Right atrium auricular region (tissue), 2 donors: ENCODE measurements at places on chromosomes 11 and 22.
A peak's percentile ranks its signal among the peaks of the same experiment; 100 is the strongest.

DNA sequence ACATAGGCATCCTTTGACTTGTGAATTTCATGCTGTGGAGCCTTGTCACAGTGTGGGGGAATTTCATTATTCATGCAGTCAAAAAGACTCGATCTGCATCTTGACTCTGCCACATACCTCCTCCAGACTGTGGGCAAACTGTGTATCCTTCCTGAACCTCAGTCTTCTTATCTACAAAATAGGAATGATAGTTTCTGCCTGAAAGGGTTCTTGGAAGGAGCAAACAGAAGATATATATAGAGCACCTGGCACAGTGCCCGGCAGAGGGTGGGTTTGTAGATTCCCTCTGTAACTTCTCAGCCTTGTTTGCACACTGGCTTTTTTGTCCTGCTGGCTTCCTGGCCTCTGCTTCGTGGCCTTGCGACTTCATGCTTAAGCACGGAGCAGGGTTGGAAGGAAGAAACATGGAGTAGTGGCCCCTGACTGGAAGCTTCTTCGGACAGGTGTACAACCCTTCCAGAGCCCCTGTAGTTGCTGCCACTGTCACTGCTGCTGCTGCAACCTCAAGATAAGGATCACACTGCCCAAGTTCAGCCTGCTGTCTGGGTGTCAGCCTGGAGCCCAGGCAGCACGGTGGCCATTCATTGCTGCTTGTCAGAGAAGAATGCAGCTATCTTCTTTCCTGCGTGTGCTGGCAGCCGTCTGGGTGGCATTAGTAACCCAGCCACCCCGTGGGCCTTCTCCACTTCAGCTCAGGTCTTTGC lies 106.4 kb downstream of the MICAL2 start:
- no peak for DNase-seq

DNA sequence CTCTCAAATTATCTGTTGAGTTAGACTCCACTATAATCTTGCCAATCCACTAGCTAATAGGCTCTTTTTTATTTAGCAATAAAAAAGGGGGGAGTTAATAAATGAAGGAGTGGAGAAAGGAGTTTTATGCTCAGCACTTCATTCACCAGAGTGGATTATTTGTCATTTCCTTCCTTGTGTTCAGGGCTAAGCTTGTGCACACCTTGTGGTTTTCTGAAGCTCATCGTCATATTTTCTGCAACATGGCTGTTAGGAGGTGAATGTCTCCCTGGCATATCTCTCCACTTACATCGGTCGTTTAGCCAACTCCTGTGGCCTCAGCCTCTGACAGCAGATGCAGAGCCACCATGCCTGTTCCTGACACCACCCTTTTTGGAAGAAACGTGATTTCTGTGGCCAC lies 83.9 kb upstream of the MTNR1B start:
- no peak for DNase-seq

GRCh38 chr22:36065462-36065774 lies 36.8 kb upstream of the RBFOX2 start:
- DNase-seq, result no peak

DNA sequence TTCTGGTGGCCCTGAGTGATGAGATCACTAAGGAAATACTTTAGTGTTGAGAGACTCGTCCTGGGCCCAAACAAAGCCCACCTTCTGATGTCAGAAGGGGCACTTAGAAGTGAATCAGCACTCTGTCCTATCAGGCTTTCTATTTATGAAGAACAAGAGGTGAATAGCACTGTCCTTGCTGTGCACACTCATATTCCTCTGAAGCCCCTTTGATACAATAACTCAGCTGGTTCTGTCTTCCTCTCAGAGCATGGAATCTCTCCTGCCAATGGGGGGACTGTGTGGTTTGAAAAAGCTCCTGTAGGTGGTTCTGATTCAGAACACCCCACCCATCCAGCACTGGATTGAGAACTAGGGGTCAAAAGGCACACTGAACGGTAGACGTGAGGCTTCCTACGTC lies 348.1 kb downstream of the ETS1 start:
- DNase-seq, result no peak

DNA sequence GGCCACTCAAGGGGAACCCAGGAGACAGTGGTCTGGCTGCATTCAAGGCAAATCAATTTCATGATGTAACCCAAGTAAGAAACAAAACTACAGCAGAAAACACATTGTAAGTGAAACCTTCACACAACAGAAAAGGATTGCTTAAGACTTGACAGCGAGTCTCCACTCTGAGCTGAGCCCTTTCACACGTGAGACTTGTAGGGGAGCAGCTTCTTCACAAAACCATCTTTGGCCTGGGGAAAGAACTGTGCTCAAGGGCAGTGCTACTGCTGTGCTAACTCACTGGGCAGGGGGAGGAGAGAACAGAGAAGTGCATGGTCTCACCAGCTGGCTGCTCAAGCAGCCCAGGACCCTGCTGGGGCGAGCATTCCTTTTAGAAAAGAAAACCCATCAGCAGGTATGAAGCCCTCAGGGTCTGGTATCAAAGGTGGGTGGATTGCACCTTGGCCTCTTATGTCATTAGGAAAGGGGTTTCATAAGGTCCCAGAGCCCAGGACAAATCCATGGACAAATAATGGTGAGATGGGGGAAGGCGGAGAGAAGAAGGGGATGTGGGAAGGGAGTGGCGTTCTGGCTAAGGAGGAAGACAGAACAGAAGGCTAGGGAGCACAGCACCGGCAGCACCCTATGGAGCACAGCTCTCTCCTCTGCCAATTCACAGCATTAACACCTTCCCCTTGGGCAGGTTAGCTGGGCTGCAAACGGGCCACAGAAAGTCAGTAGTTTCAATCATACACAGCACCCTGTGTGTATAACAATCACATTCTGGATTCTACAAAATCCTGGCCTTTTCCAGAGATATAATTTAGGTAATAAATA lies 20.6 kb upstream of the RAPSN start:
- DNase-seq, result no peak

GRCh38 chr22:43274595-43275240 lies 68.5 kb downstream of the SCUBE1 start:
- DNase-seq, result no peak

GRCh38 chr11:103907136-103907535 lies 129.3 kb upstream of the DDI1 start:
- DNase-seq, result no peak

- no peak for DNase-seq
Observed at GRCh38 chr11:125925247-125925740, 20.6 kb upstream of the VSIG10L2 start.

- DNase-seq, result no peak
Observed at GRCh38 chr11:33116535-33116934, 44.7 kb downstream of the CSTF3 start.

DNA sequence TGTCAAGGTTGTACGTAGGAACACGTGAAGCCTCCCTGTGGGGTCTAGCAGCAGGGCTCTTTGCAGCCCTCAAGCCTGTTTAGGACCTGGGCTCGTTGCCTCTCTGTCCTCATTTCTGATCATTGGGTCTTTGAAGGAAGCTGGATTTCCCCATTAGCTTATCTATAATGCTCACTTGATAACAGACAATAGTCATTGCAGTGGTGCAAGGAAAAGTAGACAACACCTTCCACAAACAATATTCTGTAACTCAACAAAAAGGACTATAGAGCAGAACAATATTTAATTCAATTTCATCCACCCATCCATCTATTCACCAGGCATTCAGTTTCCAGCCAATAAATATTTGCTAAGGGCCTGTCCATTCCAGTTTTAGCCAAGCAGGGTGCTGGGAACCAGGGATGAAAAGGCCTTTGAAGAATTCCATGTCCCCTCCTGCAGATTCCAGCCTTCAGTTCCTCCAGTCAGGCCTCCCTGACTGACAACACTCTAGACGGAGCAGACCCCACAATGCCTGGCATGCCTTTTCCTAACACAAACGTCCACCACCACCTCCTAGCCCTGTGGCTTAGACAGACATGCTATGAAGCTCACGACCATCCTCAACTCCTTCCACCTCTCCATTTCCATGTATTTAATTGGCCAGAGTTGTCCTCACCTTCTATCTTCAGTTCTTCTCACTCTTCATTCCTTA lies 12.7 kb upstream of the POLD3 start:
- no peak for DNase-seq

- DNase-seq, result peak; percentile 81
Observed at GRCh38 chr11:70397983-70398833, at the start of gene CTTN. TSS of gene CTTN (plus strand) at chr11:70398529. CDS start at chr11:70407298, 8,769 bp downstream.

DNA sequence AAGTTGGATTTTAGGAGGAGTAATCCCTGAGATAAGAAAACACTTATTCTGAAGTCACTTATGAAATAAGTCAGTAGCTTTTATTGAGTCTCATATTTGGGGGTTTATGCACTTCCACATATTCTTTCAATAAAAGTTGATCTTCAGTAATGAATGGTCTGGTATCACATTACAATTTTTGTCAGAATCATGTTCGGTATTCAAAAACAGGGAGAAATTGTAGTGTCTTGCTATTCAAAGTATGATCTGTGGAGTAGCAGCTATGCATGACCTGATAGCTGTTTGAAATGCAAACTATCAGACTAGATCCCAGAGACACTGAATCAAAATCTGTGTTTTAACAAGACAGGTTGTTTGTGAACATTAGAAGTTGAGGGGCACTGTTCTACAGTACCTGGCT lies 857.6 kb downstream of the METTL15 start:
- DNase-seq, result no peak

GRCh38 chr11:2498750-2499149 lies 53.9 kb downstream of the KCNQ1 start:
- no peak for DNase-seq

- peak; percentile 86 for DNase-seq
Observed at GRCh38 chr22:45994491-45995404, 17.8 kb upstream of the WNT7B start.

DNA sequence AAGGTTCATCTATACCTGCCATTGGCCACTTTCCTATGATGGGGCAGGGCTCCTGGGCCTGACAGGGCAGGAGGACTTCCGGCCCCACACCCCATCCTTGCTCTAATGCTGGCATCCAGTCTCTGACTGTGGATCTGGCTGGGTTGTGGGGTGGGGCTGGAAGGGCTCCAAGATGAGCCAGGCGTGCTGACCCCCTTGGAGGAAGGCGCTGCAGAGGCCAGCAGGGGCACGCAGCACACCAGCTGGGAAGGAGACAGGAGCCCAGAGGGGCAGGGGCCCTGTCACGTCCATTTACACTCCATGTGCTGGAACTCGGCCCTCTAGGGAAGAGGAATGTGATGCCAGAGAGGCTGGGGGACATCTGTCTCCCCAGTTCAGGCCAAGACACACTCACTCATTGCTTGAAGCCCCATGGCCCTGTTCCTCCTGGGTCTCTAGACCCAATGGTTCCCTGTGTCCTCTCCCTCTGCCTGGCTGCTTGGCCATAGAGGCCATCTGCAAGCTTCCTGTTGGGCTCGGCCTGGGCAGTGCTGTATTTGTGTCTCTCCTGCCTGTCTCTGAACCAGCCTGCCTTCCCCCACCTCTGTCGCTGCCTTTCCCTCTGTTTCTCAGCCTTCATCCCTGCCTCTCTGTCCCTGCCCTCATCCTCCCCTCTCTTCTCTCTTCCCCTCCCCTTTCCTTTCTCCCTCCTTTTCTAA lies 67.5 kb upstream of the NECTIN1 start:
- DNase-seq, result no peak

GRCh38 chr11:8222820-8223512 lies 40.7 kb downstream of the LMO1 start:
- DNase-seq, result no peak

- DNase-seq, result no peak
Observed at GRCh38 chr11:102546427-102546826, 15.9 kb upstream of the MMP7 start.

DNA sequence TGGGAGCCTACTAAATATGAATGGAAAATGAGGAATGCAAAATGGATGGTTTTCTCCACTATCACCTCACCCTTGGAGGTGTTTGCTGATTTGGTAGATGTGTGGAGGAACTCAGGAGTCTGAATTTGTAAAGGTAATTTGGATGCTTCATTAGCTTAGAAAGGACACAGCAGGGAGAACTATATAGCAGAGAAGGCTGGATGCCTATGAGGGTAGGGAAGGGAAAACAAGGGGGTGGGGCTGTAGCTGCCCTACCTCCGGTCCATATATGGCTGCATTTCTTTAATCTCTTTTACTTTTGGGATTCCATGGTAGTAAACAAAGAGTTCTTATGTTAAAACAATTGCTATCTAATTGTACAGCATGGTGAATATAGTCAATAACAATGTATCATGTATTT lies 4.8 kb upstream of the EHF start:
- no peak for DNase-seq

DNA sequence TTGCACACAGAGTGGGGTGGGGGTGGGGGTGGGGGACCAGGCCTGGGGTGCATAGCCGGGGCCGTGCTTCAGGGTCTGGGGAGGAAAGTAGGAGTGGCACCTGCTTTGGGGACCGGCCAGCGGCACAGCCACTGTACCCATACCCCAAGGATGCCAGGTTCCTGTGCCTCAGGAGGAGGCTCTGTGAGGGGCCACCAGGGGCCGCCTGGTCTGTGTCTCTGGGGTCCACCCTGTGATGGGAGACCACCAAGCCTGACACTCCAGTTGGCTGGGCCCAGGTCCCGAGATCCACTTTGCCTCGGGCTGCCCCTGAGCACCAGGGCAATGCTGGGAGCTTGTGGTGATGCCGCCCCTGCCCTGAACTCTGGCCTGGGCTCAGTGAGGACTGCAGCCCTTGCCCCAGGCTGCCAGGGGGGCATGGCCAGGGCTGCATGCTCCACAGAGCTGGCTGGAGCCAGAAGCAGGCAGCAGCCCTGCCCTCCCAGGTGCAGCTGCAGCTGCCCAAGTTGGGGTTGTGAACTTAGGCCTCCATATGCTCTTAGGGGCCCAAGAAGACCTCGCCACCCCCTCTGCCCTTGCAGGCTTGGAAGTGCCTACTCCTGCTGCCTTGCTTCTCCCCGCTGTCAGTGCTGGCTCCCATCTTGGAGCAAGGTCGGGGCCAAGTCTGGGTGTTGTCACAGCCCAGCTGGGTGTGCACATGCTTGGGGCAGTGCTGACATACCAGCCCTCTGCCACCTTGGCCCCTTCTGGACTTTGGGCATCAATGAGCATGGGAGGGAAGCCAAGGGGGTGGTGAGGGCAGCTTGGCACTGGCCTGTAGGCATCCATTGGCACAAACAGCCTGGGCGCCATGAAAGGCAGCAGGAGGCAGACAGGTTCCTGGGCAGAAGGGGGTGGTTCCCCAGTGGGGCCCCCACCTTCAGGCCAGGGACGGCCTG lies 123.3 kb upstream of the THY1 start:
- peak; percentile 40 for DNase-seq

DNA sequence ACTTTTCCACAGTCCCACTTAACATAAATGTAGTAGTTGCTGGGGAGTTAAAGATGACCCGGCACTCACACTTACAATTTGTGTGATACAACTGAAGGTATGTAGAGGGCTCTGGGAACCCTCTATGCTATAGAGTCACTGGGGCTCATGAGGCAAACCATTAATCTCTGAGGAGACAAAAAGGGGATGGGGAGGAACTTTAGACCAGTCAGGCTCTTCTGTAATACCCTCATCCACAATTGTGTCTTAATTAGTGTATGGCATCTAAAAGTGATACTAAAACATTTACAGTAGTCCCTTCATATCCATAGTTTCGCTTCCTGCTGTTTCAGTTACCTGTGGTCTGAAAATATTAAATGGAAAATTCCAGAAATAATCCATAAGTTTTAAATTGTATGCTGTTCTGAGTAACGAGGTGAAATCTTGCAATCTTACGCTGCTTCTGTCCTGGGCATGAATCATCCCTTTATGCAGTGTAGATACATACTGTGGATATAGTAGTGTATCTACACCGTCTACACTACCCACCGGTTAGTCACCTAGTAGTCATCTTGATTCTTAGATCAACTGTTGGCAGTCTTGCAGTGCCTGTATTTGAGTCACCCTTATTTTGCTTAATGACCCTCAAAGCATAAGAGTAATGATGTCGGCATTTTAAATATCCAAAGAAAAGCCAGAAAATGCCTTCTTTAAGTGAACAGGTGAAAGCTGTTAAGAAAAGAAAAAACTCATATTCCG lies 12.2 kb downstream of the CBL start:
- no peak for DNase-seq

- no peak for DNase-seq
Observed at GRCh38 chr11:65559535-65559934, 1.4 kb upstream of the LTBP3 start.
